NCI-H774 (cell line): ENCODE measurements at places on chromosomes 3 and 15.

DNA sequence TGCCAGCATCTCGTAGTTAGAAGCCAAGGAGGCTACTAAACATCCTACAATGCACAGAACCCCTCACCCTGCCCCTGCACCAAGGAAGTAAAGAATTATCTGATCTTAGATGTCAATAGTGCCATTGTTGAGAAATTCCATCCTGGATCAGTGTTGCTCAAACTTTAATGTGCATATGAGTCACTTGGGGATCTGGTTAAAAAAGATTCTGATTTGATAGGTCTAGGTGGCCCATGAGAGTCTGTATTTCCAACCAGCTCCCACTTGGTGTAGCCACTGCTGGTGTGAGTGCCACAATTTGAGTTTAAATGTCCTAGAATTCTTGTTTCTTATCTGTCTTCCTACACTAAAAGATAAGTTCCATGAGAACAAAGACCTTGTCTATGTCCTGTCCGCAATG lies 43.7 kb downstream of the TMEM45A start:
- no peak for DNase-seq

- no peak for DNase-seq
These were observed 573.3 kb upstream of the TBL1XR1 start for GRCh38 chr3:177770383-177771230.

DNA sequence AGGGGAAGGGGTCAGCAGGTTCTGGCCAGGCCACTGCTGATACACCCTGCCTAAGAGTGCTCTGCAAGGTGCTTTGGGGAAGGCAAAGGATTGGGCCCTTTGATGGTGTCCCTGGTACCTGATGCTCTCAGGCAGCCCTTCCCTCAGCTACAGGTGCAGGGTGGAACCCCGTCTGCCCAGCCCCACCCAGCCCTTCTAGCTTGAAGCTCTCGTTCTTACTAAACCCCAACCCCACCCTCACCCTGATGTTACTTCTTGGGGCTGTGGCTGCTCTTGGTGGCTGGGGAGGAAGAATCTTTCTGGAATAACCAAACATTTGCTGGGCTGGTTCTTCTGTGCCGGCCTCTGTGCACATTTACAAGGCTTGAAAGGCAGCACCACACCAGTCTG lies 6.4 kb downstream of the GNAI2 start:
- no peak for DNase-seq

GRCh38 chr3:143648708-143649107 lies 199.6 kb downstream of the SLC9A9 start:
- no peak for DNase-seq

DNA sequence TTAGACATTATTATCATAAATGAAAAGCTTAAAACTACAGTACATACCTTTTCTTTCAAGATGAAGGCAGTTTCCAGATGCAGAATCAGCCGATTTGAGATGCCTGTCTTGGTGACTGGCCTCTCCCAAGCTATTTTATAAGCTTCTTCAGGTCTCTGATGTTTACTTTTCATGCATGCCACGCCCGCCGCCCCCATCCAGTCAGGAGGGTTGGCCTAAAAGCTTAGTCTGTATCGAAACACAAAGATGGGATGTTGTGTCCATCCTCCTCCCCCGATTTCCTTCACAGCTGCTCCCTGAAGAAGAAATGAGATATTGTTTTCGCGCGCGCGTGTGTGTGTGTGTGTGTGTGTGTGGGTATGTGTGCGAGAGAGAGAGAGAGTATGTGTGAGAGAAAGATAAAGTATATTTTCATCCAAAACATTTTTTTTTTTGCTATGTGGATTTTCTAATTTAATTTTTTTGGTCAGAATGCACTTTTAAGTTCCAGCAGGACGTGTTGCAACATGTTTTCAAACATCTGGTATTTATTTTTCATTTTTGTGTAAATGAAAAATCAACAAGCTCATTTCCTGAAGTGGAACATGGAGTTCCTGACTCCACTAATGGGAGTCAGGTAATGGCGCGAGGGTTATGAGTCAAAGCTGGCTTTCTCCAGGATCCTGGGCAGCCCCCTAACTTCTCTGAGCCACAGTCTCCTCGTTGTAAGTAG lies at the start of gene APOD:
APOD (minus strand) TSS at position 110 of the 712 bp plus-strand sequence. CDS start 4,479 bp downstream, outside the sequence.
- DNase-seq = peak; percentile 35

DNA sequence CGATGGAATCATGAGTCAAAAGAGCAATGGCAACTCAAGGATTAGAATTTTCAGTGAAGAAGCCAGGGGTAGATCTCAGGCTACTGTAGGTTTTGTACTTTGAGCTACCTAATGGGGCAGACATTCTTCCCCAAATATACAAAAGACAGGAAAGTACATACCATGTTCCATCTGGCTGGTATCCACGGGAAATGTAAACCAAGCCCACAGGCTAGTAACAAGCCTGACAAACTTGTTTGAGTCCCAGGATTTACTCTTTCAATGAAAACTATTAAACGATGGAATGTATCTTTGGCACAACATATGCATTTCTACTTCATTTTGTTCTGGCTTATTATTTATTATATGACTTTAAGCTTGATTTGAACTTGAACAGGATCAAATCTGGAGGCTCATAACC lies 44.2 kb upstream of the GOLIM4 start:
- no peak for DNase-seq

GRCh38 chr15:89360294-89360971 lies 25.8 kb upstream of the POLG start:
- DNase-seq = no peak

DNA sequence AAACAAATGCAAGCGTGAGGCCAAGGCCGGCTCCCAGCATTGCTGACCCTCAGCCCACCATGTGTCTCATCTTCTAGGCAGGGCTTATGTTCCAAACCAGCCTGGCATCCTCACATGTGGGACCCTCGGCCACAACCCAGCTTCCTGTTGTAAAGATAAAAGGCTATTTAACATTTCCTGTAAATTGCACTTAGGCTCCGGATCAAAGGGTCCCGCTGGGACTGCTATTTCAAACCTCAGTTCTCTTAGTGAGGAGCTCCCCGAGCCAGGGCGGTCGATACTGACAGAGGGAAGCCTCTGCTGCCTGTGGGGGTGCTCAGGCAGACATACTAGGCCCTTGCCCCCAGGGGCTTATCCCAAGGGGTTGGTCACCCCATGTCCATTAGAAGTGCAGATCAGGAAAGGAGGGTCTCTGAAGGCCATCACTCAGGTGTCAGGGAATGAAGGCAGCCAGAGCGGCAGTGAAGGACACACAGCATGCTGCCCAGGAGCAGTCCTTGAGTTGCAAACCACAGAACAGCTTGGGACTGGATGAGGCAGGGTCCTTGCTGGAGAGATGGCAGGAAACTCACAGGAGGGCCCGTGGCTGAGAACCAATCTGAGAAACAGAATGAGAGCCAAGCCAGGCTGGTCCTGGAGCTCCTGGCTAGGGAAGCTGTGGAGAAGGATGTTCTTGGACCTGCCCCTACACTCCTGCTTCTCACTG lies 239.9 kb downstream of the TLE3 start:
- DNase-seq = no peak

GRCh38 chr15:68551296-68551635 lies 27.5 kb upstream of the CORO2B start:
- DNase-seq = no peak

GRCh38 chr15:93034512-93034911 lies 54.5 kb downstream of the RGMA start:
- DNase-seq = no peak

- DNase-seq = peak; percentile 40
These were observed 45.4 kb downstream of the SSR3 start for GRCh38 chr3:156509189-156510174.
